LoVo (cell line): ENCODE measurements at places on chromosomes 3 and 15.

DNA sequence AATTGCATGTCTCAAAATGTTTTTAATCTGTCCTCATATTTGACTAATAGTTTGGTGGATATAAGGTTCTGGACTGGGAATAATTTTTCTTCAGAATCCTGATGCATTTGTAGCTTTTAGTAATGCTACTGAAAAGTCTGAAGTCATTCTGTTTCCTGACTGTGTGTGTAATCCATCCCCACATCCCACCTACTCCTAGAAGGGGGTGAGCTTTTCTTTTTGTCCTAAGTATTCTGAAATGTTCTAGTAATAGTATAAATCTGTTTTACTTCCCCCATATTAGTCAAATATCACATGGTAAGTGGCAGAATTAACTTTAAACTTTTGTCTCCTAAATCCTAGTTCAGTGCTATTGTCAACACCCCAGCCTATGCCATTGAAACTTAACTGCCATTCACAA is 162.8 kb downstream of the GREM1 start:
- no peak for DNase-seq

DNA sequence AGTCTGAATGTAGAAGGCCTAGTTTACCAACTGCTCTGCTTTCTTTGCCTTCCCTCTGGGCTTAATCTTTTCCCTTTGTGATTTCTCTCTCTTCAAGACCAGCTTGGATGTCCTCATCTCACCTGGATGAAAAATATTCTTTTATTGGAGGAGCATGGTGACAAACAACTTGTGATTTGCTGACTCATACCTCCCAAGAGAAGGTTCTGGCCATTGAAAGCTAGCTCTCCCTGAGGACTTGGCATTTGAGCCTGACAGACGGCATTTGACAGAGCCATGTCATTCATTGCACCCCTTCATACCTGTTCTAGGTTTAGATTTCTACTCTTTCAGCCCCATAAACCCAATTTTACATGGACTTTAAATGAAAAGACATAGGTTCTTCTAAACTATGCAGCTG is 33.3 kb downstream of the ATG7 start:
- no peak for DNase-seq

DNA sequence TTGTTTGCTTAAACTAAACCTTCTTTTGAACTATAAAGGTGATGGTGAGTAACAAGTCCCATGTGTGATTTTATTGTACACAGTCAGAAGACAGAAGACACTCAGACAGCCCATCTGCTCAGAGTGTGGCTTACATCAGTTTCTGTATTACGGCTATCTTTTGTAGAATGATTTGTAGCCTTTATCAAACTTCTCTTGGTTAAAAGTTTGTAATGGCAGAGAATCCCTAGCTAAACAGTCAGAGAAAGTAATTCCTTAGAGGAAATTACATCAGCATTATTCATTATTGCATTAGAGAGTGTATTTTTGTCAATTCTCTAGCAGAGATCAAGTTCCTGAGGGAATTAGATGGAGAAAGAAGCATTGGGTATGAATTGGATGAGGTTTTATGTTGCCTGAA is 500.8 kb downstream of the CNTN4 start:
- DNase-seq = no peak

- no peak for DNase-seq
Measured at GRCh38 chr3:100533176-100533575, 40.8 kb downstream of the TMEM45A start.

DNA sequence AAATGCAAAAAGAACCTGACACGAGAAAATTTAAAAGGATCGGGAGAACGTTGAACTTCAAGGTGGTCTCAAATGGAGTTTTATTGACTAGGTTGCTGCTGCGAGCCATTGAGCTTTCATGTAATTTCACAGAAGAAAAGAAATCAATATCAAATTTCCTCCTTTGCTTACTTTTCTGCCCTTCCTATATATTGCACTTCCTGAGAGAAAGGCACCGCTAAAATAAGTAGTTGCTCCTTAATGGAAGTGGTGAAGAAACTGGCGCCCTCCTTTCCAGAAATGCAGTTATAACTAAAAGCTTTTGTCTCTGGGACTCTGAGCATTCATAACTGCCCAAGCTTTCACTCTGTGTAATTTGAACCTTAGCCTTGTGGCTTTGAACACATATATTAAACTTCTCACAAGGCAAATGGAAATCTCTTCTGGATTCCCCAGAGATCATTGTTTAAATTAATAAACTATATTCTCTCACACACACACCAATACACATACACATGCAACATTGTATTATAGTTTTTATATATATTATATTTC is 13.4 kb downstream of the EID1 start:
- no peak for DNase-seq

GRCh38 chr3:13021141-13022114 is 51.8 kb downstream of the IQSEC1 start:
- no peak for DNase-seq

- no peak for DNase-seq
Measured at GRCh38 chr15:47682661-47683060, 34.6 kb upstream of the SEMA6D start.
